Inflammatory macrophage (primary cell): ENCODE measurements at places on chromosomes 1 and 21.
A peak's percentile ranks its signal among the peaks of the same experiment; 100 is the strongest.

DNA sequence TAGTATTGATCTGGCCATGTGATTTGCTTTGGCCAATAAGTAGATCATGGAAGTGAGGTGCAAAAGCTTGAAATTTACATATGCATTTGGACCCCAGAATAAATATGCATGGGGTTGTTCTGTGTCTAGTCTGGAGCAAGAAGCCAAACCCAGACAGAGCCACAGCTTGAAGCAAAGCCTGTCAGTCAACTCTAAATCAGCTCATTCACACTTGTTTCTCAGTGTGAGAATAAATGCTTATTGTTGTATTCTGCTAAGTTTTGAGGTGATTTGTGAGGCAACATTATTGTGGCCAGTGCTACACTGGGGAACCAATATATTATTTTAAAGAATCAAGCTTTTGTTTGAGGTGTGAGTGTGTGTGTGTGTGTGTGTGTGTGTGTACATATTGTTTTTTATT lies 12.2 kb upstream of the PGLYRP3 start:
- no peak for DNase-seq

DNA sequence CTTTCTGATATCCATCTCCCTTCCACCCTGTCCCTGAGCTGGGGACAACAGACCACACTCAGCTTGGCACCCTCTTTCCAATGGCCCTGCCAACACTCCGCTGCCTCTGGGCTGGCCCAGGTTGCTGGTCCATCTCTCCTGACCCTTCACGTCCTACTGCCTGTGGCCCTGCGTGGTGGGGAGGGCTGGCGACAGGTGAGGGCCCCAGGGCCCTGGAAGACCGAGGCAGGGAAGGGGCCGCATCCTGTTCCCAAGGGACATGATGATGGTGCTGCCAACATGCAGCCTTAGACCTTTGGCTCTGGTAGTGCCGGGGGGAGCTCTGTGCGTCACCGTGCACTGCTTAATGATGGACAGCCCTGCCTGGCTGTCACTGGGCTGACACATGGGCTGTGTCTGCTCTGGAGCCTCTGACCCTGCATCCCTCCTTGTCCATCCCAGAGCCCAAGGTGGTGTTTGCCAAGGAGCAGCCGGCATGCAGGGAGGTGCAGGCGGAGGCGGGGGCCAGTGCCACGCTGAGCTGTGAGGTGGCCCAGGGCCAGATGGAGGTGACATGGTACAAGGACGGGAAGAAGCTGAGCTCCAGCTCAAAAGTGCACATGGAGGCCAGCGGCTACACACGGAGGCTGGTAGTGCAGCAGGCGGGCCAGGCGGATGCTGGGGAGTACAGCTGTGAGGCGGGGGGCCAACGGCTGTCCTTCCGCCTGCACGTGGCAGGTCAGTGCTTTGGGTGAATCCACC lies 65.2 kb downstream of the OBSCN start:
- no peak for DNase-seq

- DNase-seq, result peak; percentile 64
Observed at GRCh38 chr1:111399792-111400610, 27.5 kb downstream of the OVGP1 start.

DNA sequence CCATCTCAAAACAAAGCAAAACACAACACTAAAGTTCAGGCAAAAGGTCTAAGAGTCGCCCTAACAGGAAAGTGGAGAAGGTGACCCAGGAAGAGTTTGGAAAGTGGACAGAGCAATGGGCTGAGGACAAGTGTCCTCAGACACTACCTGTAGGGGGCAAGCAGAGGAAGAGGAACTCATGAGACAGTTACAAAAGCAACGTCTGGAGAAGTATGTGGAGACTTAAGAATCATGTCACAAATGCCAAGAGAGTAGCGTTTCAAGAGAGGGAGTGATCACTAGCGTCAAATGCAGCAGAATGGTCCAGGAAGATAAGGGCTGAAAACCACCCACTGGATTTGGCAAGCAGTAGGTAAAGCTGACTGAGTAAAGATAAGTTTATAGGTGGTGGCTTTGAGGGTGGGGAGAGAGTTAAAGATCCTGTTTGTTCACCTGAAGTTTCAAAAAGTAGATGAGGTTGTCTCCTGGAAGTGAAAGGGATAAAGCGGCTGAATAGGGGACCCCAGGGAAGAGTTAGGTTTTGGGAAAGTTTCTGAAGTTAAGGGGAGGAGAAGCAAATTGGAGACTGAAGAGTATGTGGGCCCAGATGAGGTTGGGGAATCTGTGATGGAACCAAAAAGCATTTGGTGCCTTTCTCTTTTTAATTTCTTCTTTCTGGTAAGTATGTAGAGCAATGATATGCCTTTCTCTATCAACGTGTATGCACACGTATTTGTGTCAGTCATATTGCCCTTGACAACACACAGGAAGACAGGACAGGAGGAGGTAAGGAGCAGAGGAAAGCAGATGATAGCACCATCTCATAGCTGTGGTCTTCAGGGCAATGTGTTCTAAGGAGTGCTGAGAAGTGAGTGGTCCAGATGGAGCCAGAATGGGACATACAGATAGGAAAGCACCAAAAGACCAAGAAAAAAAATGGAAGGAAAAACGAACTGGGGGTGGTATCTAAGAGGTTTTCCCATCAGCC lies 3.1 kb downstream of the BSDC1 start:
- peak; percentile 5 for DNase-seq

DNA sequence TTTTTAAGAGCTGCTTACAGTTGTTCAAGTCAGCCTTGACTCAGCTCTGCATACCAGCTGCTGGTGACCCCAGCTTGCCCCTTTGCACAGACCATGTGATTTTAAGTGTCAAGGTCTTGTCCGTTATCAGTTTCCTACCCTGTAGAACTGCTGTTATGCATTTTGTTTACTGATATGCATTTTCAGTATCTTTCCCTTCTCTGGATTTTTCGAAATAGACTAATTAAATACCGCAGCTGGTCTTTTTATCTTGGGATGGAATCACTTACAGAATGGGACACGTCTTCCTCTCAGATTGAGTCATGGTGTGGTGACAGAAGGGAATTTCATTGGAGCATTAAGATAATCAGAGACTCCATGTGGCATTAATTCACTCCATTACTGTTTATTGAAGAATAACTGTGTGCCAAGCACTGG lies 145.6 kb downstream of the FMN2 start:
- no peak for DNase-seq

DNA sequence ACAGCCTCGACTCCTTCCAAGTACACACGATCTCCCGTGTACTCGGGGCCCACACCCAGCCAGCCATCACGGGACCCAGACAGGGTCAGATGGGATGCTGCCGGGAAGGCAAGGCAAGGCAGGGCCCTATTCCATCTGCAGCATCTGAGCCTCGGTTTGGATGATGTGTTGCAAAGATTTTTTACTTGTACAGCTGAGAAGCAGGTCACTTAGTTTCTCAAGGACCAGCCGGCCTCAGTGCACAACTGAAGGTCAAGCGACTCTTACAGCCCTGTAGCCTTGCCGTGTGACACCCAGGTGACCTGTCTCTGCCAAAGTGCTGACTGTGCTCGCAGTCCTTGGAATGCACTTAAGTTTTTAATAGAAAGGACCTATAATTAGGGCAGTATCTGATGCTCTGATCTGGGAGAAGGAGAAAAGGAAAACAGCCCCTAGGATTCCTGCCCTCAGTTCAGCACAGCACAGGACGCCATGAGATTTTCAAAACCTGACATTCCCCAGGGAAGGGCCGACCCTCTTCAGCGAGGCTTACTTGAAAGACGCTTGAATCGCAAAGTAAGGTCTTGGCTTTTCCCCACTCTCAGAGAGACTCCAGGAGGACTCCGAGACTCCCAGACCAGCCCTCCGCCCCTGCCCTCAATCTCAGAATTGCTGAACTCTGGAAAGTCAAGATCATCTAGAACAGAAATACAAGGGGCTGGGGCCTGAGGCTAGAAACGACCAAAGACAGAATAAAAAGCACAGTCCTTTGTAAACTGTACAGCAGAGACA lies 1.3 kb downstream of the GPR157 start:
- no peak for DNase-seq

DNA sequence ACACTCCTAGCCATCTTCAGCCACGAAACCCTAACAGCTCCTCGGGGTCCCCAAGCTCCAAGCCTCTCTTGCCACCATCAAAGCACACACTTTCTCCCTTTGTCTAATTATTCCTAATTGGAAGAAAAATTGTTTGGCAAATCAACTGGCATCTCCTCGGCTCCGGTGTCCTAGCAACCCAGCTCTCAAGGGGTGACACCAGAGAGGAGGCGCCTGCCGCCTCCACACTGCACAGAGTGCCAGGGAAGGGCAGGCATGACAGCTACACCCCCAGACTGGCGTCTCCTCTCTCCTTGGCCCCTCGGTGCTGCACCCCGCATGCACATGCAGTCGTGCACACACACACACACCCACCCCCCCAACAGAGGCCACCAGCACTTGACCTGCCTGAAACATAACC lies 18.2 kb upstream of the GJB5 start:
- DNase-seq, result no peak

GRCh38 chr1:101299141-101299540 lies 62.3 kb downstream of the S1PR1 start:
- DNase-seq, result no peak

- peak; percentile 75 for DNase-seq
Observed at GRCh38 chr1:78676347-78676982, 26.8 kb downstream of the IFI44 start.

GRCh38 chr1:59556398-59556797 lies 258.4 kb upstream of the HOOK1 start:
- no peak for DNase-seq
